ENCODE measurements at places on chromosomes 12 and 14.
A peak's percentile ranks its signal among the peaks of the same experiment; 100 is the strongest.

DNA sequence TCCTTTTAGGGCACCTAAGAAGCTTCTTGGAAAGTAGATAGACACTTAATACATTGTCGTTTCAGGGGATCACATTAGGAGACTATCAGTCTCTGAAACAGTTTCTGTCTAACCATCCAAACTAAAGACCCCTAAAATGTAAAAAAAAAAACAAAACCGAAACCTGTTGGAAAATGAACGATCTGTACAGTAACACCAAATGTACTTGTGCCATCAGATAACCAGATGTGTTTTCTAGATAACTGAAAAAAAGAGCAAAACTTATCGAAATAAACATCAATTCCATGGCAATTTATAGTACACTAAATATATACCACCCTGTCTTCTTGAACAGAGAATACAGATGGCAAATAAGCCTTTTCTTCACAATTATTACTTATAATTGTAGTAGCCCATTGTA is 2.1 kb downstream of the LDHB start:
- no peak for DNase-seq

- no peak for DNase-seq
These were observed 106.4 kb downstream of the GPR135 start for GRCh38 chr14:59358784-59359183.

DNA sequence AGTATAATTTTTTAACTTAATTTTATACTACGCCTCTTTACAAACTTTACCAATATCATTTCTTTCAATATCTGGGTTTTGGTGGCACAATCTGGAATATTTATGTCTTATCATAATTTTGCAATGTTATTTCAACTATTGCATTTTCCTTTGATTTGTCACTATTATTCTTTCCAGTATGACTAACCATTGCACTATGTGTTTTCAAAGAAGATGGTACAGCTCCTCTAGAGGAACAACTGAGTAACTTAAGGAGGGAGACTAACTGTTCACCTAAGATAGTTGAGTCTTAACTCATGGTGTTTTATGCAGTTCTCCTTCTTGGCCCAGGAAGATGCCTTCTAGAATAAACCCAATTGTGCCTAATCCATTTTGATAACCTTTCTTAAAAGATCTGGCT is 60.5 kb upstream of the KIF21A start:
- no peak for DNase-seq

GRCh38 chr12:54369597-54370131 is 5.4 kb upstream of the GPR84 start:
- DNase-seq: no peak

DNA sequence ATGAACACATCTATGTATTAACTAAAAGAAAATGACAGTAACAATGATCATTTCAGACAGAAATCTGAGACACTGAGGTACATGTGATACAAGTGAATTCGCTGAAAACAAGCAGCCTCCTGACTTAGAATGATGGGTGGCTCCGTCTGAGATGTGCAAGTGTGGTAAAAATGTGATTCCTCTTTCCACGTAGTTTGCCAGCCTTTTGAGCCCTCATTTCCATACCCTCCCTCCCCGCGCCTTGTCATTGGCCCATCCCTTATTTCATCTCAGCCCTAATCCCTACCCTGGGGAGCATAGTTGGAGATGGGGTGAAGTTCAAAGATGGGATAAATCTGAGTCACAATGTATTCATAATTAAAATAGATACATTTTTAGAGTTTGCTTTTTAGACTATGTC is 107.8 kb downstream of the BMP4 start:
- no peak for DNase-seq

DNA sequence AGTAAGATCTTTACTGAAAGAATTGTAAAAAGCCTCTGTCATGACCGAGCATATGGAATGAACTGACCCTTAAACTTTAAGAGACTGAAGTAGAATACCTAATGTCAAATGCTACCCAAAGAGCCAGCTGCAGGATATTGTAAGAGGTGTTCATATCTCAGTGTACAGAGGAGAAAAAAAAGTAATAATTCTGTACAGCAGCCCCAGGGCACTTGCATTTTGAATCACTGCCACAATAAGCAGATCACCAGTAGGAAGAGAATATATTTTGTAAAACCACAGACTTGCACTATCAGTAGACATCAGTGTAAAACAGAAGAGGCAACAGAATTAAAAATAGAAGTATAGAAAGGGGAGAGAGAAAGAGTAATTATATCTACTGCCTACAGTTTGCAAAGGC is 162.6 kb downstream of the PPFIA2 start:
- DNase-seq: no peak

DNA sequence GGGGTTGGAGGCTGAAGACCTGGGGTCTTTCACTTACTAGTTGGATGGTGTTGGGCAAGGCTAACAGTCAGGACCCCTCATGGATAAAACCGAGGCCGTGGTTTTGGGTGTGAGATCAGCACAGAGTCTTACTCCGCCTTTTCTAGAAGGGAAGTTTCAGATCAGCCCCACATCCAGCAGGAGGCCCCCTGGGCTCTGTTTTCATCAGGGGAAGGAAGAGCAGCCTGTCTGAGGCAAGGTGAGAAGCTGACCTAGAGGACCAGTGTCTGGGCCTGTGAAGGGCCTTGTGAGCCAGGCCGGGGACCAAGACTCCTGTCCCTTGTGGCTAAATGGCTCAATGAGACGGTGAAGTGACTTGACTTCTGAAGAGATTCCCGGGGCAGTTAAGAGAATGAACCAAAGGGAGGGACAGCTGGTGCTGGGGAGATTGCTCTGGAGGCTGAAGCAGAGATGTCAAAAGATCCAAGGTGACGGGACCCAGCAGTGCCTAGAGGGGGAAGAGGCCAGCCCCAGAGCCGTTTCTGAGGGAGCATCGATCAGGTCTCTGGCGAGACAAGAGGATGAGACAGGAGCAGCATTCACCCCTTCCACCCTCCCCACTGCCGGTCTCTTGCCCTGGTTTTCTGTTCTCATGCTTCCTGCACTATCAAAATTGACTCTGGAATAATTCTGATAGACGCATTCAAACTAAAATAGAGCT is 40.1 kb upstream of the TSPAN9 start:
- DNase-seq: no peak

GRCh38 chr12:52268212-52268611 is 6.2 kb upstream of the KRT86 start:
- DNase-seq: peak; percentile 24
